ENCODE measurements at places on chromosomes 1 and 21.

DNA sequence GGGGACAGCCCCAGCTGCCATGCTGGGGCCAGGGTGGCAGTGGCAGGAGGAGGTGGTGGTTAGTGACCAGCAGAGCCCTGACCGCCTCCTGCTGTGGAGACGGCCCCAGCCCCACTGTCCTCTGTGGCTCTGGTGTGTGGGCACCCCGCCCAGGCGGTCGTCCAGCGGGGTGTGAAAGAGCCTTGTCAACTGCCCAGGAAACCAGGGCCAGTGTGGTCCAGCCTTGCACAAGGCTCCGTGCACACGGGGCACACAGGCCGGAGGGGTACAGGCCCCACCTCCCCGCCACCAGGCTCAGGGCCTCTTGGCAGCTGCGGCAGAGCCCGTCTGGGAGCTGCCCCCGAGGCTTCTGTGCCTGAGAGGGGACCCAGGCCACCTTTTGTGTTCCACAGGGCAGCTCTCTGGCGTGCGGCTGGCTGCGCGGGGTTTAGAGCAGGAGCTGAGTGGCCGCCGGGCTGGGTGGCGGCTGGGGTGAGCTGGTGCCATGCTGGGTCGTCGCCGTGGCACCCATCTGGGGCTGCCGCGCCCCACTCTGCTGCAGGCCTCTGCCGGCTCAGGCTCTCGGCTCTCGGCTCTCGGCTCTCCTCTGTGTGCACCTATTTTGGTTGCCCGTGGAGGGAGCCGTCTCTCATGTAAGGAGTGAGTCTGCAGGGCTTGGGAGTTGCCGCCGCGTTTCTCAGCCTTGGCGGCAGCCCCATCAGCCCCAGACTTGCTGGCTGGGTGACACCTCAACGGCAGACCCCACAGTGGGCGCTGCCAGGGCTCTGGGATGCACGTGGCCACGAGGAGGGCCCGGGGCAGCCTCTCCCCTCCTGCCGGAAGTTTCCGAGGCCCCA lies 36.1 kb downstream of the SLX9 start:
- no peak for DNase-seq

- DNase-seq = no peak
Measured at GRCh38 chr1:245956225-245956624, 550.9 kb downstream of the SMYD3 start.

- DNase-seq = peak; percentile 56
Measured at GRCh38 chr1:205321162-205321958, at the start of gene NUAK2. NUAK2 (minus strand) TSS chr1:205321745; CDS start chr1:205321628, 117 bp downstream.

- DNase-seq = no peak
Measured at GRCh38 chr1:91835087-91835521, 50.8 kb downstream of the TGFBR3 start.

- DNase-seq = peak; percentile 85
Measured at GRCh38 chr1:27668808-27669723, 2.9 kb downstream of the IFI6 start.

DNA sequence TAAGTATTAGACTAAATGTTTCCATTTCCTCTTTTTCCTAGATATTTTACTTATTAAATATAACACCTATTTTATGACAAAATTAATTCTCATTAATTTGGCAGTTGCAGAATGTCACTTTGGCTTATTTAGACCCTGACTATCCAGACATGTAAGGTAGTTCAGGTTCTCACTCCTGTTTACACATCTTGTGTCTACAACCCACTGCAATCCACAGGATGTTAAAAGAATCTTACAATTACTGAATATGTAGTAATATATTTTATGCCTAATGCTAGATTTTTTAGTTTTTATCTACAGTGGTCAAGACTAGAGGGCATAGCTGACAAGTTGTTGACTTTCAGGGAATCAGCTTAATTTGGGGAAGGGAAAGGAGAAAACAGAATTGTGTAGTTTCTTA lies 346.7 kb downstream of the USP25 start:
- no peak for DNase-seq

DNA sequence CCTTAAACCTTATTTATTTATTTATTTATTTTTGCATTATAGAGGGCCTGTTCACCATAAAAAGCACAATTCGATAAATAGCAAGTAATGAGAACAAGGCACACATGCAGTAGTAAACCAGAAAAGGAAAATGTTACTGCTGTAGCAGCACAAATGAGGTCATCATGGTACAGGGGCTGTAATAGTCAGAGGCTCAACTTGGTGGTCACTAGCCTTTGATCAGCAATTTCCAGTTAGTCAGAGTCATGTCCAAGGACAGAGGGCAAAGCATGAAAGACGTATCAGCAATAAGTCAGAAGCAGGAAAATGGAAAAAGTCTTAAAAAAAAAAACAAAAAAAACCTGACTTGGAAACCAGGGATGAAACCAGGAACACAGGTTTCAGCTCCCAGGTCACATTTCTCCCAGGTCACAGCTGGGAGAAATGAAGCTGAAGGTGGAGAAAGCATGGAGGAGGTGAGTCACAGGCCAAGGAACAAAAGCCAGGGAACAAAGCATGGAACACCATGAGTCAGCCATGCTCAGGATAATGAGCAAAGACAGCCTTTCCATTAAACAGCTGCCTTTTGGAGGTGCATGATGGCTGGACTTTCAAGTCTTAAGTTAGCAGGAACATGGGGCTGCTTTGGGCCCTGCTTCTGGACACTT lies 556.3 kb downstream of the LTN1 start:
- no peak for DNase-seq

DNA sequence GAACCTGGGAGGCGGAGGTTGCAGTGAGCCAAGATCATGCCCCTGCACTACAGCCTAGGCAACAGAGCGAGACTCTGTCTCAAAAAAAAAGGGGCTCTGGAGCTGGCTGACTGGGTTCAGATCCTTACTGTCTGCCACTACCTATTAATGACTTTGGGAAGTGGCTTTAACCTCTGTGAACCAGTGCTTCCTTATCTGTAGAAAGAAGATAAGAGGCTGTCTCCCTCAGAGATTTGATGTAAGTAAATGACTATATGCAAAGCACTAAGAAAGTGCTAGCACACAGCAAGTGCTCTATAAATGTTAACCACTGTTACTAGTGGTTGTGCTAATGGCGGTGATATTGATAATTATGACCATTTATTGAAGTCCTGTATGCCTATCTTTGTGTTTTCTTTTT lies 94.6 kb downstream of the VPS13D start:
- no peak for DNase-seq

GRCh38 chr1:110291241-110292030 lies 47.7 kb upstream of the RBM15 start:
- DNase-seq = no peak

DNA sequence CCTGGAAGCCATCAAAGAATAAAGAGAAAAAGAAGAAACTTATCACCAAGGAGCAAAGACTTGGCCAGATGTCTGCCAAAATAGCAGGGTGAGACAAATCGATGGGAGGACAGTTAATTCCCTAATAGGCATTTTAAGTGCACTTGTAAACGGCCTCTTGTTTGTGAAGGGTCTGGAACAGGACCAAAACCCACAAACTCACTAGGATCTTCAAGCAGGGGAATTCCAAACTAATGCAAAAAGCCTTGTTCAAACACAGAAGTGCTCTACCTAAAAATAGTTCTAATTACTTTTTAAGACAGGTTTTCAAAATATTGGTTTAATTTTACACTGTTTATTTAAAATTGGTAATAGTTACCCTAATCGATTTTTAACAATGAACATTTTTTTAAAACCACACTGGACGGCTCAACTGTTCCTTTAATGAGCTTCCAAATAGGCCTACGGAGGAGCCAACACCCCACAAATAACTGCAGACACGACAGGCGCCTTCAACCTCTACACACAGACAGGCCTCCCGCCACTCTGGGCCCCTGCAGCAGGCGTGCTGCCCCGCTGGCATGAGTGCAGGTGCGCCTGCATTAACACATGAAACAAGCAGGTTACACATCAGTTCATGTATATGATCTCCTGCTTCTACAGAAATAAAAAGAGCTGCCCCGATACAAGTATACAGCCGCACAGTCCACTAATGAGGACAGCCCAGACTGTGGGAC lies 15.8 kb downstream of the UBE2G2 start:
- DNase-seq = no peak

DNA sequence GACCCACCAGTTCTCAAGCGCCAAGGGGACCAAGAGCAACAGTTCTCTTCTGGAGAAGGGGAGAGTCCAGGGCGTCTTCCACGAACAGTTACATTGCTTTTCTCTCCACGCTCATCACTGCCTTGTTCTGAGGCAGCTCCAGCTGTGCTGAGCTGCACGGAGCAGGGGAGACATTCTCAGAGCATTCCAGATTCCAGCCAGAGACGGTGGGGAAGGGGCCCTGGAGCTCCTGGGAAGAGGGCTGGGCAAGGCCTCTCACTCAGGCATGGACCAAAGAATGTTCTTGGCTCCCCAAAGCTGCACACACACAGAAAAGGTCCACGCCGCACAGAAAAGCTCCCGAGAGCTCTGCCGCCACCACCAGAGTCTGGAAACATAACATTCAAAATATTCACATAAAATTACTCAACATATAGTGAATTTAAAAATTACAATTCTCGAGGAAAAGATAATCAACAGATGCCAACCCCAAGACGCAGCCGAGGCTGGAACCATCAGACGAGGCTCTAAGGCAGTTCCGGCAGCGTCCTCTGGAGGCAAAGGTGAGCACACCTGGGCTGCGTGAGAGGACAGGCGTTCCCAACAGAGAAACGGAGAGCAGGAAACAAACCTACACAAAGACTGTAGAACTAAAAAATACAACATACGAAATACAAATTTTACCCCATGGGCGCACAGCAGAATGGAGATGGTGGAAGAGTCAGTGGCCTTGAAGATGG lies 40.5 kb downstream of the UBE2G2 start:
- DNase-seq = peak; percentile 14

DNA sequence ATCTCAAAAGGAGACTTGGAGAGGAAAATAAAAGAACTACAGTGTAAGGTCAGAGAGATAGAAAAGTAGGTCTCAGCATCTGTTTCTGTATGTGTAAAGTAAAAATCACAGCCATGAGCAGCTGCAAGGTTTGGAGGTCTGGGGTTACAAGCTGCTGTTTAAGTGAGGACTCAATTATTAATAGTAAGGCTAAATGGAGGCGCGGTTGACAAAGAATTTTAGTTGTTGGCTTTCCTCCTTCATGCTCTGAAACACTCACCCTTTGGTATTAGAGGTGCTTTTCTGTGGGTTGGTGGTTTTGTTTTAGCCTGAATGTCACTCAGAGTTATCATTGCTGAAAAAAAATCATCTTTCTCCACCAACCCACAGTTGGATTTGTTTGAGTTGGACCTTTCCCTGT lies 59.8 kb upstream of the HAO2 start:
- DNase-seq = no peak

DNA sequence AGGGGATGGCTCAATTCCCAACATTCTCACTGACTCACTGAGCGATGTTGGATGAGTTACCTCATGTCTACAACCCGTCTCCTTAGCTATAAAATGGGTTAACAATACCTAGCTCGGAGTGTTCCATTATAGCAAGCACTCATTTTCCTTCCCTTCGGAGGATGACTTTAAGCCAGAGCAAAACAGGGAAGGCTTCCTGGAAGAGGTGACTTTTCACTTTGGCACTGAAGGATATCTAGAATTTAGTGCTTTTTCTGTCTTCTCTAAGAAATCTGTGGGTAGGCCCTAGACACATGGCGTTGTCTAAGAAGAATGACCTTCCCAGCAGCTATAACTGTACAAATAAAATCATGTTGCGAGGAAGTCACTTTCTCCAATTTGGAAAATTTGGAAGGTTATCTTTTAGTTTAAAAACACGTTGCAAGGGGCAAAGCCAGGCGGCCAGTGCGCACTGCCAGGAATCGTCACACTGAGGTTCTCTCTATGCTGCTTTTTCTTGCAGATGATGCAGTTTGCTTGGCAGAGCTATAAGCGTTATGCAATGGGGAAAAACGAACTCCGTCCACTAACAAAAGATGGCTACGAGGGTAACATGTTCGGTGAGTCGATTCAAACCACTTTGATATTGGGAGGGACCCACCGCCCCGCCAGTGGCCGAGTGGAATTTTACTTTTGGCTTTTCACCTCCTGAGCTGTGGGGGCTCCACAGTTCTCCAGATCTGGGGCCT lies 69.5 kb downstream of the MAN1C1 start:
- DNase-seq = no peak

GRCh38 chr1:119713039-119713748 lies 1.5 kb downstream of the PHGDH start:
- no peak for DNase-seq

DNA sequence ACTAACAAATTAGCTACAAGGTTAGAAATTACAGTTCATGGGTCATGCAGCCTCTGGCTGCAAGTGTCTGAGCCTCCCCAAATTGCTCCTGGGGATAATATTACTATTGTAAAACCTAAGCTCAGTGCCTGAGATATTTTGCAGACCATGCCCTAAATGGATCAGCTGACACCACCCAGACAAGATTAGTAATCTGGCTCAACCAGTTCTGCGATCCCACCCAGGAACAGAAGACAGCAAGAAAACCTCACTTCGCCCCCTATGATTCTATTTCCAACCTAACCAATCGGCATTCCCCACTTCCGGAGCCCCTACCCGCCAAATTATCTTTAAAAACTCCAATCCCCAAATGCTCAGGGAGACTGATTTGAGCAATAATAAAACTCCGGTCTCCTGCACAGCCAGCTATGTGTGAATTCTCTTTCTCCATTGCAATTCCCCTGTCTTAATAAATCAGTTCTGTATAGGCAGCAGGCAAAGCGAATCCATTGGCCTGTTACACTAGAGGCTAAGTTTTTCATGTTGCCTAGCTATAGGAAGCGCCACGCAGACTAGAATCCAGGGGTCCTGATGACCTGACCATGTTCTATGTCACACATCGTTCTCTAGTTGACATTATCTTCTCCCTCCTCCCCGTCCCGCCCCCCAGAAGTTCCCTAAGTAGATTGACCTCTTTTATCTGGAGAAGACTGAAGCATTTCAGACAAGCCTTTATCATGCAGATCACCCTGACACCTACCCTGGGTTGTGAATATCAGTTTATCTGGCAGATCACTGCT lies 22.4 kb upstream of the ZFYVE9 start:
- DNase-seq = no peak

- no peak for DNase-seq
Measured at GRCh38 chr21:46561445-46562090, 43.3 kb downstream of the S100B start.

DNA sequence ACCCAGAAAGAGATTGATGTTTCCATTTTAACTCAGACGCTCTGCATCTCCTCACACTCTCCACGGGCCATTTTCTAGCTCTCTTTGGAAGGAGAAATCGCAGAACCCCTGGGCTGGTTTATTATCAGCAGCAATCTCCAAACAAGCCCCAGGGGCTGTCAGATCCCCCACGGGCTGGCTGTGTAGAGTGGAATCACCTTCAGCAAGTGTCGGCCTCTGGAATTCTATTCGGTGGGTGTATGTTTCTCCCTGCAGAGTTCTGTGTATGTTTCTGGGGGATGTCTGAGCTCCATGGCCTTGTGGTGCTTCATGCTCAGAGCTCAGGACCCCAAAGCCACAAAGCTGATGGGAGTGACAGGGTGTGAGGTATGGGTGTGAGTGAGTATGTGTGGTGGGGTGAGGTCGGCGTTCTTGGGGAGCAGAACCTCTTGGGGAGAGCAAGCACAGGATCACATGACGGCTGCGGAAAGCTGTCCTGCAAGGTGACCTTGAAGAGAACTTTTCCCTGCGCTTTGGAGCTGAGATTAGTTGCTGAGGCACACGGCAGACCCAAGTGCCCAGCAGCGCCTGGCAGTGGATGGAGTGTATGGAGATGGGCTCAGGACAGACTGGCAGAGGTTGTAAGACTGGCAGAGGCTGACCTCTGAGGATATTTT lies 489 bp downstream of the ACOT11 start:
- DNase-seq = no peak

GRCh38 chr1:37761416-37762095 lies 3.4 kb downstream of the EPHA10 start:
- DNase-seq = no peak

Data from GM12865 (cell line).